GM23338 (cell line): ENCODE measurements at places on chromosomes 16 and 17.

DNA sequence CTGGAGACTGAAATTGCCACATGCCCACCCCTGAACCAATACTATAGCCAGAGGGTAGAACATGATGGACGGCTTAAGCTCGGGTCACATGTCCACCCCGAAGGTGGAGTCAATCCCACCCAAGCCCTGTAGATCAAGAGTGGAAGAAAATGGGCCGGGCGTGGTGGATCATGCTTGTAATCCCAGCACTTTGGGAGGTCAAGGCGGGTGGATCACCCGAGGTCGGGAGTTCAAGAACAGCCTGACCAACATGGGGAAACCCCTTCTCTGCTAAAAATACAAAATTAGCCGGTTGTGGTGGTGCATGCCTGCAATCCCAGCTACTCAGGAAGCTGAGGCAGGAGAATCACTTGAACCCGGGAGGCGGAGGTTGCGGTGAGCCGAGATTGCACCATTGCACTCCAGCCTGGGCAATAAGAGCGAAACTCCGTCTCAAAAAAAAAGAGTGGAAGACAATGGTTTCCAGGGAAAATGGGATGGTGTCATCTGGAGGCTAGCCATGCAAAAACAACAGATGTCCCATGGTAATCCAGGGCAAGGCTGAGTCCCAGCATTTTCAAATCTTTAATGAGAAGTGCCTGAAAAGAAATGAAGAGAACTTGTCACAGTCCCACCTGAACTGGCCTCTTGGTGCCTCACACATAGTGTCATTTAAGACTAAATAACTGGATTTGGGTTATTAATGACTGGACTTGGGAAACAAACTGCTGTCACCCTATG lies 30.1 kb downstream of the CD300LF start:
- no peaks in the 10 kb centered on the region for H3K27me3 ChIP-seq
- no peaks in the 10 kb centered on the region for H3K36me3 ChIP-seq
- no peak overlapping the region for H3K4me3 ChIP-seq
- no peak overlapping the region for H3K27ac ChIP-seq

DNA sequence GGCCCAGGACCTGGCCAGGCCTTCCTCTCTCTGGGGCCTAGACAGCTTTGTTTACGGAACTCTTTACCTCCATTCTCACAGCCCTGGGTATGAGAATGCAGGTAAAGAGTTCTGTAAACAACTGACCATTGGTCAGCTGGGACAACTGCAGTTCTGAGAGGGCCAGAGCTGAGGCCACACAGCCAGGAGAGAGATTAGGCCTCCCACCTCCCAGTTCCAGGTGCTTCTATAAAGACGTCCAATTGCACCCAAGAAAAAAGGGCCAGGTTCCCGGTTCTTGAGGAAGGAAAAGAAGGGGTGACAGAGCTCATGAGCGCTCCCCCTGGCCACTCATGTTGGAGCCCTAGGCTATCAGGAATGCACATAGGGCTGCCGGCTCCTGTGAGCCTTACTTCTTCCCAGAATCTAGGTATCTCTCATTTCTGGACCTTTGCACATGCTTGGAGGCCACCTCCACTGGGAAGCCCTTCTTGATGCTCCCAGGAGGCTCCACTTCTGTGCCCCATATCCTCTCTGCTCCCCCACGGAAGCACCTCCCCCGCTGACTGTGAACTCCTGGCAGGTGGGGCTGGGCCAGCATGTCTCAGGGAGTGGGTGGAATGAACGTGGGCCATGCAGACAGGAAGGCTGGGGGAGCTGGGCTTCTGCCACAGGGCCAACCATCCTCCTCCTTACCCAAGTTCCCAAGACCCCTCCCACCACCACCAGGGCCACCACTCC lies 13.1 kb downstream of the CNGB1 start:
- peak; percentile 38 for DNase-seq
- H3K27ac ChIP-seq = no peak overlapping the region
- H3K36me3 ChIP-seq = no peaks in the 10 kb centered on the region
- no peak overlapping the region for H3K4me3 ChIP-seq
- H3K4me1 ChIP-seq = no peaks in the 10 kb centered on the region

DNA sequence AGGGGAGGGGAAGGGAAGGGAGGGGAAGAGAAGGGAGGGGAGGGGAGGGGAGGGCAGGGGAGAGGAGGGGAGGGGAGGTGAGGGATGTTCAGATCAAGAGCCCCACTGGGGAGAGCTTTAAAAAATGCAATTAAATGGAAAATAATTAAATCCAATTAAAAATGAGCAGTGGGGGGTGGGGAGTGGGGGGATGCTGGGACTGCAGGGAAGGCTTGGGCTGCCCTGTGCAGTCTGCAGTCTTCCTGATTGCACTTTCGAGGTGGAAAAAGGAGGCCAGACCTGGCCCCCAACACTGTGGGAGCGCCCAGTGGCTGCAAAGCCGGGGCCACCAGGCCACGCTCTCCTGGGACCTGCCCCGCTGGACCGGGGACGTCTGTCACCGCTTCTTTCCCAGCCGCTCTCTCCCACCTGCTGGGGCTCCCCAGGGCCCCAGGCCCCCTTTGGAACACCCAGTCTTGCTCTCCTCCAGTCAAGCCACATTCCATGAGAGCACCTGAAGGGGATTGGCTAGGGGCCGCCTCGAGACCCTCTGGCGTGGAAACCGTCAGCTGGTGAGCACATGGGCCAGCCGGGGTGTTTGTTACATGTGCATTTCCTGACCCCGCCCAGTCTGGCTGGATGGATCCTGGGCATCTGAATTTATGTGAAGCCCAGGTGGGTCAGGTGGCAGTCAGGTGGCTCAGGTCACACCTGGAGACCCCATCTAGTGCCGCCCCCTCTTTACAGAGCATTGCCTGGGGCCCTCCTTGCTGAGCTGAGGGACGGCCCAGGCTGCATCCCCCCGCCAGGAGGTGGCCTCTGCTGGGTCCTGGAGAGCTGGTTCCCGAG lies 37.6 kb upstream of the CBFA2T3 start:
- H3K36me3 ChIP-seq = no peaks in the 10 kb centered on the region
- no peak overlapping the region for H3K27ac ChIP-seq
- H3K4me3 ChIP-seq = no peak overlapping the region
- no peaks in the 10 kb centered on the region for H3K4me1 ChIP-seq

GRCh38 chr17:35407531-35407930 lies 24.8 kb downstream of the SLFN12 start:
- no peaks in the 10 kb centered on the region for H3K4me1 ChIP-seq
- peak; percentile 74 for DNase-seq
- no peak overlapping the region for H3K27ac ChIP-seq
- H3K27me3 ChIP-seq = no peaks in the 10 kb centered on the region
- no peaks in the 10 kb centered on the region for H3K36me3 ChIP-seq
- no peak overlapping the region for H3K4me3 ChIP-seq

DNA sequence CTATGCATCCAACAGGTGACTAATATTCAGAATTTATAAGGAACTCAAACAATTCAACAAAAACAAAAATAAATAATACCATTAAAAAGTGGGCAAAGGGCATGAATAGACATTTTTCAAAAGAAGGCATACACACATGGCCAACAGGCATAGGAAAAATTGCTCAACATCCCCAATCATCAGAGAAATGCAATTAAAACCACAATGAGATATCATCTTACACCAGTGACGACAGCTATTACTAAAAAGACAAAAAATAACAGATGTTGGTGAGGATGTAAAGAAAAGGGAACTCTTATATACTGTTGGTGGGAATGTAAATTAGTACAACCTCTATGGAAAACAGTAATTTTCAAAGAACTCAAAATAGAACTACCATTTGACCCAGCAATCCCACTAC lies 250.4 kb upstream of the N4BP1 start:
- no peaks in the 10 kb centered on the region for H3K36me3 ChIP-seq
- no peak for DNase-seq
- H3K4me3 ChIP-seq = no peak overlapping the region
- no peaks in the 10 kb centered on the region for H3K4me1 ChIP-seq
- H3K27ac ChIP-seq = no peak overlapping the region
- no peaks in the 10 kb centered on the region for H3K27me3 ChIP-seq

- H3K27me3 ChIP-seq = no peaks in the 10 kb centered on the region
- no peaks in the 10 kb centered on the region for H3K36me3 ChIP-seq
- no peak overlapping the region for H3K27ac ChIP-seq
- no peaks in the 10 kb centered on the region for H3K4me1 ChIP-seq
- H3K4me3 ChIP-seq = no peak overlapping the region
Observed at GRCh38 chr16:359067-359763, 6.7 kb upstream of the AXIN1 start.

DNA sequence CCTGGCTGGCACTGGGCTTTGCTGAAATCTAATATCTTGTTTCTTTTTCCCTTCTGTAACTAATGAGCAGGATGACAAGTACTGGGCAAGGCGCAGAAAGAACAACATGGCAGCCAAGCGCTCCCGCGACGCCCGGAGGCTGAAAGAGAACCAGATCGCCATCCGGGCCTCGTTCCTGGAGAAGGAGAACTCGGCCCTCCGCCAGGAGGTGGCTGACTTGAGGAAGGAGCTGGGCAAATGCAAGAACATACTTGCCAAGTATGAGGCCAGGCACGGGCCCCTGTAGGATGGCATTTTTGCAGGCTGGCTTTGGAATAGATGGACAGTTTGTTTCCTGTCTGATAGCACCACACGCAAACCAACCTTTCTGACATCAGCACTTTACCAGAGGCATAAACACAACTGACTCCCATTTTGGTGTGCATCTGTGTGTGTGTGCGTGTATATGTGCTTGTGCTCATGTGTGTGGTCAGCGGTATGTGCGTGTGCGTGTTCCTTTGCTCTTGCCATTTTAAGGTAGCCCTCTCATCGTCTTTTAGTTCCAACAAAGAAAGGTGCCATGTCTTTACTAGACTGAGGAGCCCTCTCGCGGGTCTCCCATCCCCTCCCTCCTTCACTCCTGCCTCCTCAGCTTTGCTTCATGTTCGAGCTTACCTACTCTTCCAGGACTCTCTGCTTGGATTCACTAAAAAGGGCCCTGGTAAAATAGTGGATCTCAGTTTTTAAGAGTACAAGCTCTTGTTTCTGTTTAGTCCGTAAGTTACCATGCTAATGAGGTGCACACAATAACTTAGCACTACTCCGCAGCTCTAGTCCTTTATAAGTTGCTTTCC lies 56.0 kb downstream of the HLF start:
- no peak overlapping the region for H3K27ac ChIP-seq
- H3K36me3 ChIP-seq = no peaks in the 10 kb centered on the region
- H3K4me3 ChIP-seq = no peak overlapping the region
- H3K4me1 ChIP-seq = no peaks in the 10 kb centered on the region
- no peak for DNase-seq
